ENCODE measurements at places on chromosomes 4 and X.

DNA sequence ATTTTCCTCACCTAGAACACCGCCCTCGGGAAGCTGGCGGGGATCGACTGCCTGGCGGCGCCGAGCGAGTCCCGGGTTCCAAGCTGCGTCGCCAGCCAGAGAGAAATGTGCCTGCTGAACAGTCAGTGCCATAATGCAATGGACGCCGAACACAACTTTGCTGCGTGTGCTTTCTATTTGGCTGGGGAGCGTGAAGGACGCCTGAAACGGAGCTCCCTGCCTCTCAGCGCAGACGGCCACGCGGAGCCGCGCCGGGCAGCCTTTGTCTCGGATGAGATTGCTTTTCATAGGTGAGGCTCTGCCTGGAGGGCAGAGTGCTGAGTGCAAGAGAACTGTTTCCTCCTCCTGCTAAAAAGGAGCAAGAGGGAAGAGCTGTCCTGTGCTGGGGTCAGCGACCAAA is 107.7 kb upstream of the BCOR start:
- no peaks in the 10 kb centered on the region for H3K4me1 ChIP-seq
- no peaks in the 10 kb centered on the region for H3K36me3 ChIP-seq
- H3K4me3 ChIP-seq = no peak overlapping the region
- no peaks in the 10 kb centered on the region for H3K27me3 ChIP-seq
- no peak for DNase-seq

DNA sequence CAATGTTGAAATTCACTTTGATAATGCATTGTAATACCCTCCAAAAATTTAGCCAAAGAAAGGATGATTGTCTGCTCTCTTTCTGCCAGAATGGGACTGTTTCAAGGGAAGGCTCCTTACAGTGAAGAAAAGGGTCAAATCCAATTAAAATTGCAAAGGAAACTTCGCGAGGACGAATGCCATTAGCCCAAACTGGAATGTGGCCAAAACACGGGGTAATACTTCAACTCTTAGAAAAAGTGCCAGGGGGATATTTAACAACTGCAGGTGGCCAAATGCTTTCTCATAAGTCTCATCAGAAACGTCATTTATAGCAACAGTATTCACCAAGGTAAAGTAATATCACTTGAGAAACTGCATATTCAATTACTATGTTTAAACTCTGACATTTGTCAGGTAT is 29.0 kb downstream of the NKX3-2 start:
- H3K27ac ChIP-seq = no peak overlapping the region
- H3K4me1 ChIP-seq = no peaks in the 10 kb centered on the region
- no peak for DNase-seq
- no peaks in the 10 kb centered on the region for H3K36me3 ChIP-seq
- peaks cover 64% of the 10 kb centered on the region for H3K27me3 ChIP-seq
- H3K4me3 ChIP-seq = no peak overlapping the region

- DNase-seq = no peak
- H3K27me3 ChIP-seq = no peaks in the 10 kb centered on the region
- no peaks in the 10 kb centered on the region for H3K36me3 ChIP-seq
- H3K27ac ChIP-seq = no peak overlapping the region
- H3K4me1 ChIP-seq = peaks cover 7% of the 10 kb centered on the region
- no peak overlapping the region for H3K4me3 ChIP-seq
These were observed 472.7 kb downstream of the ARAP2 start for GRCh38 chr4:35771571-35771970.

DNA sequence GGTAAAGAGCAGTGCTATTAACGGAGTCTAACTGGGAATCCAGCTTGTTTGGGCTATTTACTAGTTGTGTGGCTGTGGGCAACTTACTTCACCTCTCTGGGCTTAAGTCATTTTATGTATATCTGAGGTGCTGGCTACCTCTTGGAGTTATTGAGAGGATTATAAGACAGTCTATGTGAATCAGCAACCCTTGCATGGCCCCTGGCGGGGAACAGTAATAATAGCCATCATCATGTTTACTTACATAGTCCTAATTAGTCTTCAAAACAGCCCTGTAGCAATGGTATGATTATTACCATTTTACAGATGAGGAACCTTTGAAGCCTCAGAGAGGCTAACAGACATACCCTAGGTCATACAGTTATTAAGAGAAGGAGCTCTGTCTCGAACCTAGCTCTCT is 1.5 kb downstream of the HPRT1 start:
- H3K4me1 ChIP-seq = peaks cover 13% of the 10 kb centered on the region
- H3K36me3 ChIP-seq = no peaks in the 10 kb centered on the region
- peak; percentile 17 for DNase-seq
- H3K27me3 ChIP-seq = no peaks in the 10 kb centered on the region
- H3K4me3 ChIP-seq = peak overlapping the region; percentile 75

GRCh38 chr4:13645075-13645474 is 17.6 kb upstream of the BOD1L1 start:
- peaks cover 28% of the 10 kb centered on the region for H3K4me1 ChIP-seq
- H3K36me3 ChIP-seq = no peaks in the 10 kb centered on the region
- no peaks in the 10 kb centered on the region for H3K27me3 ChIP-seq
- no peak overlapping the region for H3K27ac ChIP-seq
- no peak overlapping the region for H3K4me3 ChIP-seq

- no peaks in the 10 kb centered on the region for H3K27me3 ChIP-seq
- H3K4me3 ChIP-seq = no peak overlapping the region
- DNase-seq = no peak
- no peak overlapping the region for H3K27ac ChIP-seq
These were observed 5.0 kb downstream of the PLP2 start for GRCh38 chrX:49176421-49177326.

DNA sequence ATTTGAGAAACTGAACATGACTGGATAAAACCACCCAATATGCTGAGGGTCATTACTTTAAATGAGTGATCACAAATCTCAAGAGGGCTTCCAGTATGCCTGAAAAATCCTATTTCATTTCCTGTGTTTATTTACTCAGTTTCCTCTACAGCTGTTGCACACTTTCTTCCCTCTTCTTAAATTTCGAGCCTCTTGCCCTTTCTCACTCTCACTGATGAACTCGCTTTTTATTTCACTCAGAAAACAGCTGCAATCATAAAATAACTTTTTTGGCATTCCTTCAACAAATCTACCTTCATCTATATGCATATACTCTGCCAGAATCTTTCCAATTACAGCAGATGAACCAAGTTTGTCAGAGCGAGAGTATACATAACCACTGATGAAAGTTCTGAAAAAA is 101.3 kb downstream of the EIF4E start:
- no peak for DNase-seq
- no peaks in the 10 kb centered on the region for H3K27me3 ChIP-seq
- no peak overlapping the region for H3K27ac ChIP-seq
- H3K4me3 ChIP-seq = no peak overlapping the region
- no peaks in the 10 kb centered on the region for H3K4me1 ChIP-seq

DNA sequence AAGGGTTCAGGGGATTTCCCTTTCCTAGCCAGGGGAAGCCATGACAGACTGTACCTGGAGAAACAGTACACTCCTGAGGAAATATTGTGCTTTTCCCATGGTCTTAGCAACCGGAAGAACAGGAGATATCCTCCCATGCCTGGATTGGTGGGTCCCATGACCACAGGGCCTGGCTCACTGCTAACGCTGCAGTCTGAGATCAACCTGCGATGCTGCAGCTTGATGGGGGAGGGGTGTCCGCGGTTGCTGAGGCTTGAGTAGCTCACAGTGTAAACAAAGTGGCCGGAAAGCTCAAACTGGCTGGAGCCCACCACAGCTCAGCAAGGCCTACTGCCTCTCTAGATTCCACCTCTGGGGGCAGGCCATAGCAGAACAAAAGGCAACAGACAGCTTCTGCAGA is 819.5 kb downstream of the TECRL start:
- no peak overlapping the region for H3K4me3 ChIP-seq
- no peaks in the 10 kb centered on the region for H3K36me3 ChIP-seq
- H3K4me1 ChIP-seq = no peaks in the 10 kb centered on the region
- no peak overlapping the region for H3K27ac ChIP-seq
- no peak for DNase-seq
- no peaks in the 10 kb centered on the region for H3K27me3 ChIP-seq

DNA sequence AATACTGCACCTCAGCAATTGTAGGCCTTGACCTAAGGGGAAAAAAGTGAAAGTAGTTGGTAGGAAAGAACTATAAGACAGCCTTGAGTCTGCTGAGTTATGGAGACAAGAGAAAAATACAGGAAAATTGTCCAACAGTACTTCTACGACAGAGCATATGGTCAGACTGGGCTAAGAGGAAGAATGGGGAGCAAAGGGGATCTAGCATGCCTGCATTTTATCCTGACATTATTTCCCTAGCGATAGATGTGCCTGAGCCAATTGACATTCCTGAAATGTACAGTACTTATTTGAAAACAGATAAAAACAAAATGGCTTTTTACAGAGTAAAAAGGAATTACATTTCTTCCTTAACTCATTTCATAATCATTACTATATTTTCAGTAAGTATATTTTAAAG is 22.2 kb downstream of the GUCY1A1 start:
- no peak for DNase-seq
- no peak overlapping the region for H3K27ac ChIP-seq
- H3K27me3 ChIP-seq = no peaks in the 10 kb centered on the region
- no peaks in the 10 kb centered on the region for H3K36me3 ChIP-seq
- H3K4me1 ChIP-seq = no peaks in the 10 kb centered on the region

GRCh38 chrX:153812220-153812619 is 17.8 kb downstream of the SSR4 start:
- no peak overlapping the region for H3K4me3 ChIP-seq
- H3K27me3 ChIP-seq = no peaks in the 10 kb centered on the region
- no peaks in the 10 kb centered on the region for H3K36me3 ChIP-seq
- H3K4me1 ChIP-seq = no peaks in the 10 kb centered on the region
- H3K27ac ChIP-seq = no peak overlapping the region
- no peak for DNase-seq

DNA sequence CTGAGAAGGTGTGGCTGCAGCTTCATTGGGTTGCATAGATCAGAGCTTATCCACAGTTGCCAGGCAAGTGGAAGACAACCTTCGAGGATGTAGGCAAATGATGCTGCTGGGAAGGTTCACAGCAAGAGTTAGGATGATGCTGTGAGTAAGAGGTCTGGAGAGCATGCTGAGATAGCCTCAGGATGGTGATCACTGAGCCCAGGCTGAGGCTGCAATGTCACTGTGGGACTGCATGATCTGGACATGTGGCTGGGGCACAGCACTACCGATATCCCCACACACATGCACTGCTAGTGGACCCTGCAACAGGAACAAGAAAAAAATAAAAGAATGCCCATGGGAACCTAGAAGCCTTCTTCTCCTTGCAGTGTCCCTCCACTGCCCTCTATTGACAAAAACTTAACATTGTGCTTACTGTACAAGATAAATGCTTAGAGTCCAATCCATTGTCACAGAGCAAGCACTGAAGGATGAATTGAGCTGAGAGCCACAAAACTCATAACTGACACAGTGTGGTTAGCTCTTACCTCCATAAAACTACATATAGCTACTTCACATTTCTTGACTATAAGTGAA is 105.6 kb downstream of the CNKSR2 start:
- no peaks in the 10 kb centered on the region for H3K4me1 ChIP-seq
- no peaks in the 10 kb centered on the region for H3K36me3 ChIP-seq
- H3K4me3 ChIP-seq = no peak overlapping the region
- peak; percentile 76 for DNase-seq
- H3K27me3 ChIP-seq = no peaks in the 10 kb centered on the region

DNA sequence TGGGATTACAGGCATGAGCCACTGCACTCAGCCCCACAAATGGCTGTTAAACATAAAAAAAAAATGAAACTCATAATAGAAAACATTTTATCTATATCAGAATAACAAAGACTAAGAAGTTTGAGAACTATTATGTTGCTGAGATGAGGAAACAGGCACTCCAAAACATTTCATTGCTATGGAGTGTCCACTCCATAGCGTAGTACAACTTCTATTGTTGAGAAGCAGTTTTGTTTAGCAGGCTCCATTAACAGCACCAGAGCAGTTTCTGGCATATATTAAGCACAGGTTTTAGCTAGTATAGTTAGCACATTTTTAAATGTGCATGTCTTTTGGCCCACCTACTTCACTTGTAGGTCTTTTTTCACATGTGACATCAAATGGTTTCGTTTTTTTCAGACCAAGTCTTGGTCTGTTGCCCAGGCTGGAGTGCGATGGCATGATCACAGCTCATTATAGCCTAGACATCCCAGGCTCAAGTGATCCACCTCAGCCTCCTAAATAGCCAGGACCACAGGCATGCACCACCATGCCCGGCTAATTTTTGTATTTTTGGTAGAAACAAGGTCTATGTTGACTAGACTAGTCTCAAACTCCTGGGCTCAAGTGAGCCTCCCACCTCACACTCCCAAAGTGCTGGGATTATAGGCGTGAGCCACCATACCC is 5.8 kb downstream of the HMGB2 start:
- H3K36me3 ChIP-seq = peaks cover 28% of the 10 kb centered on the region
- DNase-seq = no peak
- H3K4me1 ChIP-seq = peaks cover 7% of the 10 kb centered on the region
- H3K27me3 ChIP-seq = no peaks in the 10 kb centered on the region
- no peak overlapping the region for H3K27ac ChIP-seq

DNA sequence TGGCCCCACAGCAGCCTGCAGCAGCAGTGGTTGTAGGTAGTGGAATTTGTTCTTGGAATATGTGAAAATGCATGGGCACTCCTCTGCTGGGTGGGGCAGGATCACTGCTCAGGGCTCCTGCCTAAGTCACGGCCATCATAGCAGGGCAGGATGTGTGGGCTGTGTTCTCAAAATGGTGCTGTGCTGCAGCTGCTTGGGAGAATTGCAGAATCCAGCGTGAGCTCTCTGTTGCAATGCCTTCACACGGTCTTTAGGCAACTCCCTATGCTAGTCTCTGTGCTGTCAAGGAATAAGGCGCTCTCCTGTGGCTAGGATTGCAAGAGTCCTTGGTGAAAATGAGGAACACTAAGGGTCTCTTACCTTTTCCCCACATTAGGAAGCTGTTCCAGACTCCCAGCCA is 42.9 kb downstream of the F8 start:
- H3K4me1 ChIP-seq = peaks cover 6% of the 10 kb centered on the region
- no peak overlapping the region for H3K27ac ChIP-seq
- H3K36me3 ChIP-seq = no peaks in the 10 kb centered on the region

GRCh38 chr4:182969651-182970279 is 52.6 kb upstream of the DCTD start:
- no peaks in the 10 kb centered on the region for H3K36me3 ChIP-seq
- H3K4me1 ChIP-seq = peaks cover 19% of the 10 kb centered on the region
- H3K27ac ChIP-seq = no peak overlapping the region
- no peak overlapping the region for H3K4me3 ChIP-seq

DNA sequence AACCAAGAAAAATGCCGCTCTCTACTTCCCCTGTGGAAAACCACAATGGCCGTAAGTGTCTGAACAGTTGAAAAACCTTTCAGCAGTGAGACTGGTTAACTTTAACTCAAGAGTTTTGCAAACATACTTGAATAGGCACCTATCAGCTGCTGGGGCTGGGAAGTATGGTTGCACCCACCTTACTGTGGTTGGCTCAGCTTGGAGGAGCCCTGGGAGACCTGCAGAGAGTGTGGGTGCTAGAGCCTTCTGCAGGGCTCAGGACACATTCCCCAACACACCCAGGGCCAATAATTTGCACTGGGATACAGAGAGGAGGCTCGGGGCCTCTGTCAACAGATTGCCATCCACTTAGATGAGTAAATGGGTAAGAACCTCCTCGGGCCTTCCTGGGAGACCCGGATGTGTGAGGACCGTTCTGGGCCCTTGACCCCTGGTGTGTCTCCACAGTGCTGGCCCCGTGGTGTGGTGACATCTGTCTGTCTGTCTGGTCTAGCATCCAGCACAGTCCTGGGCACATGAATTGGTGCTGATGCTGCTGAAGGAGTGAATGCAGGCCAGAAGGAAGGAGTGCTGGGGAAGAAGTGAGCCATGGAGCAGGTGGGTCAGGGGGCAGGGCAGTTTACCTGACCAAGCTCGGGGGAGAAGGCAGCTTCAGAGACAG is 46.5 kb downstream of the MAGEA1 start:
- no peak overlapping the region for H3K4me3 ChIP-seq
- H3K4me1 ChIP-seq = no peaks in the 10 kb centered on the region
- no peak overlapping the region for H3K27ac ChIP-seq

- no peak overlapping the region for H3K4me3 ChIP-seq
- no peaks in the 10 kb centered on the region for H3K27me3 ChIP-seq
- peaks cover 12% of the 10 kb centered on the region for H3K4me1 ChIP-seq
- DNase-seq = no peak
These were observed 4.5 kb downstream of the FAM50A start for GRCh38 chrX:154448484-154448883.

Measured in PC-3 (cell line).